Peyer's patch (tissue), 4 donors: ENCODE measurements at places on chromosomes 13 and 19. TPM values are rescaled to one million over a fixed set of nuclear protein-coding genes. Genes with fewer than 3 reads are reported as not detected.

KLK6 gene
- total RNA-seq = not detected

ZNF880 gene
- 7.2 TPM for total RNA-seq

OR7C1 gene
- total RNA-seq = not detected

UBE2L5 gene
- total RNA-seq = not detected

OR10H1 gene
- total RNA-seq = not detected

LPAR6 gene
- 7.4 TPM for total RNA-seq

ZNF441 gene
- total RNA-seq = 6.8 TPM

CDC42EP5 gene
- total RNA-seq = 97.8 TPM

OR10H4 gene
- not detected for total RNA-seq

TEX101 gene
- not detected for total RNA-seq

F2RL3 gene
- 3.9 TPM for total RNA-seq

SYNGR4 gene
- not detected for total RNA-seq

HS6ST3 gene
- not detected for total RNA-seq

CGB3 gene
- total RNA-seq = not detected

CALM3 gene
- 222 TPM for total RNA-seq

ADAT3 gene
- total RNA-seq = 21.7 TPM

ZNF155 gene
- 2.5 TPM for total RNA-seq

PSPC1 gene
- total RNA-seq = 39.6 TPM

GRIN3B gene
- not detected for total RNA-seq

SCN1B gene
- 6.3 TPM for total RNA-seq

PLK5 gene
- not detected for total RNA-seq

ZNF506 gene
- total RNA-seq = 29.2 TPM

NDUFS7 gene
- 147 TPM for total RNA-seq

GIPR gene
- not detected for total RNA-seq

FARP1 gene
- 61.1 TPM for total RNA-seq

ZNF345 gene
- total RNA-seq = 3.0 TPM

ATF5 gene
- 19.6 TPM for total RNA-seq

TSC22D1 gene
- 162 TPM for total RNA-seq

IL4I1 gene
- not detected for total RNA-seq

PSG5 gene
- total RNA-seq = not detected

OLFM2 gene
- 1.1 TPM for total RNA-seq

HIPK4 gene
- total RNA-seq = not detected

CYP4F3 gene
- total RNA-seq = 67.3 TPM

ZNF541 gene
- not detected for total RNA-seq

LILRB5 gene
- 17.6 TPM for total RNA-seq

ZNF813 gene
- 4.1 TPM for total RNA-seq

ADGRE3 gene
- total RNA-seq = not detected

GGN gene
- 10.1 TPM for total RNA-seq

ANGPTL8 gene
- not detected for total RNA-seq

CFAP97D2 gene
- total RNA-seq = not detected

DENND1C gene
- total RNA-seq = 25.6 TPM

HSPB6 gene
- total RNA-seq = 19.8 TPM

SGCG gene
- not detected for total RNA-seq

RDH8 gene
- total RNA-seq = not detected

KLK8 gene
- total RNA-seq = not detected

XAB2 gene
- 36.9 TPM for total RNA-seq

USHBP1 gene
- total RNA-seq = 1.6 TPM

PRODH2 gene
- not detected for total RNA-seq

ZNF837 gene
- 7.4 TPM for total RNA-seq

IGFLR1 gene
- 12.6 TPM for total RNA-seq

GZMM gene
- total RNA-seq = 4.0 TPM

KLK5 gene
- not detected for total RNA-seq

CGB2 gene
- total RNA-seq = not detected

RXFP2 gene
- not detected for total RNA-seq

NOTCH3 gene
- total RNA-seq = 16.5 TPM

FREM2 gene
- not detected for total RNA-seq

MYO16 gene
- not detected for total RNA-seq
